Uterus (tissue), 4 donors: ENCODE measurements at places on chromosomes 6 and 20. TPM values are rescaled to one million over a fixed set of nuclear protein-coding genes. Genes with fewer than 3 reads are reported as not detected.

CYP21A2 gene
- not detected for total RNA-seq

COL20A1 gene
- total RNA-seq, result 1.2 TPM

BMP7 gene
- 0.43 TPM for total RNA-seq

PRR18 gene
- total RNA-seq, result not detected

BCAS1 gene
- 0.83 TPM for total RNA-seq

TLDC2 gene
- not detected for total RNA-seq

SERPINB1 gene
- total RNA-seq, result 7.7 TPM

SNTA1 gene
- 14.3 TPM for total RNA-seq

E2F1 gene
- 0.51 TPM for total RNA-seq

OR2B6 gene
- total RNA-seq, result not detected

LAMA5 gene
- 52.3 TPM for total RNA-seq

SLC35B3 gene
- total RNA-seq, result 18.6 TPM

SMLR1 gene
- total RNA-seq, result not detected

MROH8 gene
- total RNA-seq, result 4.4 TPM

NKAPL gene
- total RNA-seq, result 1.2 TPM

DPPA5 gene
- not detected for total RNA-seq

REM1 gene
- total RNA-seq, result 7.2 TPM

GRCh38 chr6:79570129-79571029 is 33.1 kb upstream of the LCA5 start:
- H3K4me1 ChIP-seq, result no peaks in the 10 kb centered on the region
- no peaks in the 10 kb centered on the region for H3K36me3 ChIP-seq
- H3K27me3 ChIP-seq, result no peaks in the 10 kb centered on the region
- no peak overlapping the region for H3K4me3 ChIP-seq
- H3K27ac ChIP-seq, result no peak overlapping the region

GRCh38 chr20:12808006-12808567 is 200.7 kb upstream of the SPTLC3 start:
- H3K27ac ChIP-seq, result no peak overlapping the region
- H3K27me3 ChIP-seq, result no peaks in the 10 kb centered on the region
- no peak for DNase-seq
- no peaks in the 10 kb centered on the region for H3K4me1 ChIP-seq
- no peak overlapping the region for H3K4me3 ChIP-seq
- no peaks in the 10 kb centered on the region for H3K36me3 ChIP-seq

DNA sequence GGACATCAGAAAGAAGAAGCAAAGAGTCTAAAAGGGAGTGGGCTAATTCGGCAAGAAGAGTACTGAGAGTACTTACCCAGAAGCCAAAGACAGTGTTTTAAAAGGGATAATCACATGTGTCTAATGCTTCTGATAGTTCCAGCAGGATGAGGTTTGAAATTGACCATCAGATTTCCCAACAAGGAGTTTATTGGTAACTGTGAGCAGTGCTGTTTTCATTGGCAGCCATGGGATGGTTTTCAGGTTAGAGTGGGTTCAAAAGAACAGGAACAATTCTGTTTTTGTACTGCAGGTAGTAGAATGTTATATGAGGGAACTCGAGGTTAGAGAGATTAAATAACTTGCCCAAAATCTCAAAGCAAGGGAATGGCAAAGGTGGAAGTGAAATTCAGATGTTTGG is 8.5 kb downstream of the RNF217 start:
- no peaks in the 10 kb centered on the region for H3K36me3 ChIP-seq
- H3K27me3 ChIP-seq, result no peaks in the 10 kb centered on the region
- H3K27ac ChIP-seq, result no peak overlapping the region
- no peak overlapping the region for H3K4me3 ChIP-seq

GRCh38 chr6:158161566-158162254 is 6.4 kb downstream of the SERAC1 start:
- no peaks in the 10 kb centered on the region for H3K4me1 ChIP-seq
- no peaks in the 10 kb centered on the region for H3K27me3 ChIP-seq
- no peak overlapping the region for H3K27ac ChIP-seq
- no peak overlapping the region for H3K4me3 ChIP-seq
- DNase-seq, result no peak

GRCh38 chr6:146775220-146775619 is 176.4 kb downstream of the ADGB start:
- H3K27ac ChIP-seq, result no peak overlapping the region
- no peak overlapping the region for H3K4me3 ChIP-seq
- no peaks in the 10 kb centered on the region for H3K36me3 ChIP-seq

DNA sequence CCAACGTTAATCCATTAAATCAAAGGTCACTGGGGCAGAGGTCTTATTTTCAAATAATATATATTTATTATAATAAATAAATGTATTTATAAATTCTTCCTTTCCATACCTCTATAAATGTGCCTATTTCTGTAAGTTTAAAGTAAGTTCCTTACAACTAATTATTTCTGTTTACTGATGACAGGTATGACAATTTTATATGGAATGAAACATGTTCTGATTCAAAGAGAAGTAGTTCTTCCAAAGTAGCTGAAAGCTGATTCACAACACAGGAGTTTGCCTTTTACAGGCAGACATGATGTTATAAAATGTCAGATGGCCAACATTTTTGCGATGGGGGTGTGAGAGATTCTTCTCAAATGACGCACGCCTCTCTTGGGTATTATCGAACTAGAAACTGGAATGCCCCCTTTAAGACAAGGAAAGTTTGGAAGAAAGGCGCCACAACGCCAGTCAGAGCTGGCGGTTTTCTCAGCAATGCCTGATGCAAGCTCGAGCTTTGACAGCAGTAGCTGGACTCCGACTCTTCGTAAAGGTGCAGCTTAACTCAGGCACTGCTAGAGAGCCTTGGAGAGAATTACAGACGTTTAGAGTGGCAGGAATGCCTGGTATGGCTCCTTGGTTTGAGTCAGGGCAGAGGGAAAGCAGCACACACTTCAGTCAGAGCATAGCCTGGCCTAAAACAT is 92.1 kb downstream of the FOXC1 start:
- no peaks in the 10 kb centered on the region for H3K27me3 ChIP-seq
- no peaks in the 10 kb centered on the region for H3K36me3 ChIP-seq
- H3K27ac ChIP-seq, result no peak overlapping the region
- no peak overlapping the region for H3K4me3 ChIP-seq

GRCh38 chr20:59996108-59996507 is 37.9 kb downstream of the CDH26 start:
- DNase-seq, result no peak
- no peaks in the 10 kb centered on the region for H3K36me3 ChIP-seq
- no peaks in the 10 kb centered on the region for H3K27me3 ChIP-seq
- H3K4me1 ChIP-seq, result no peaks in the 10 kb centered on the region
- no peak overlapping the region for H3K27ac ChIP-seq

GRCh38 chr6:161747506-161747905 is 473.6 kb upstream of the AGPAT4 start:
- no peaks in the 10 kb centered on the region for H3K4me1 ChIP-seq
- H3K36me3 ChIP-seq, result no peaks in the 10 kb centered on the region
- H3K27me3 ChIP-seq, result no peaks in the 10 kb centered on the region
- H3K4me3 ChIP-seq, result no peak overlapping the region

- no peak for DNase-seq
- no peak overlapping the region for H3K4me3 ChIP-seq
- H3K27me3 ChIP-seq, result no peaks in the 10 kb centered on the region
- H3K27ac ChIP-seq, result no peak overlapping the region
Measured at GRCh38 chr6:125077453-125077852, 76.1 kb upstream of the TPD52L1 start.

DNA sequence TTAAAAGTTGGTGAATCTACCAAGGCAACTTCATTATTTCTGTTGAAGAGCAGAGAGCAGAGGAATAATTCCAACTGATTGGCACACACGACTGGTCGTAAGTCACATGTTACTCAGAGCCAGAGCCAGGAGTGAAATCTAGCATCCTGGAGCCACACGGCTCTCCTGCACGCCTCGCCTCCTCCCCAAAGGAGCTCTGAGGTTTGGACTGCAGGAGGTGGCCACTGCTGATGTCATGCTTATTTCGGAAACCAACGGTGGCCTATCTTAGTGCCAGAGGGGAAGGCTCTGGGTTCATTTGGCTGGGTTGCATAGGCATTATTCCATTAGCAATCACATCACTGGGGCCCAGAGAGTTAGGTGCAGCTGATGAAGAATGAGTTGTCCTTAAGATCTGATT is 123.5 kb upstream of the RALGAPA2 start:
- no peaks in the 10 kb centered on the region for H3K4me1 ChIP-seq
- H3K27ac ChIP-seq, result no peak overlapping the region
- no peaks in the 10 kb centered on the region for H3K27me3 ChIP-seq
- no peak for DNase-seq

- no peak overlapping the region for H3K4me3 ChIP-seq
- no peaks in the 10 kb centered on the region for H3K4me1 ChIP-seq
- H3K36me3 ChIP-seq, result no peaks in the 10 kb centered on the region
- no peaks in the 10 kb centered on the region for H3K27me3 ChIP-seq
- no peak overlapping the region for H3K27ac ChIP-seq
Measured at GRCh38 chr6:4928426-4928825, 75.4 kb downstream of the RPP40 start.

DNA sequence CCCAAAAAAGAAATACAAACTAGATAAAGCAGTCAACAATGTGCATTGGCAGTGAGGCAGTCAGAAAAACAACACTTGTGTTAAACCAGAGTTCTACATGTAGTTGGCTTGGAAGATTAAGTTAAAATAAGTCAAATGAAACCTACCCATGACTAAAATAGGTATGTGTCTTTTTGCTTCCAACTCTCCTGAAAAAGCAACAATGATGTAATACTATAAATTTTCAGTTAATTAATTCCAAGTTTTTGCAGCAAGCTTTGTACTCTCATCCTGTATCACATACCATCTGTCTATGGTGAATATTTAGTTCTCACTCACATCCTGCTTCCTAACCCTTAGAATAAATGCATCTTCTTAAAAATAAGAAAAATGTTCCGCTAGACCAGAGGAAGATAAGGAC is 261.5 kb downstream of the KIF16B start:
- H3K4me1 ChIP-seq, result no peaks in the 10 kb centered on the region
- no peak for DNase-seq
- H3K27ac ChIP-seq, result no peak overlapping the region
- no peaks in the 10 kb centered on the region for H3K36me3 ChIP-seq

GRCh38 chr6:47106721-47107197 is 64.6 kb upstream of the ADGRF1 start:
- no peaks in the 10 kb centered on the region for H3K36me3 ChIP-seq
- H3K27me3 ChIP-seq, result no peaks in the 10 kb centered on the region
- H3K4me1 ChIP-seq, result no peaks in the 10 kb centered on the region
- H3K27ac ChIP-seq, result no peak overlapping the region
- DNase-seq, result no peak

DNA sequence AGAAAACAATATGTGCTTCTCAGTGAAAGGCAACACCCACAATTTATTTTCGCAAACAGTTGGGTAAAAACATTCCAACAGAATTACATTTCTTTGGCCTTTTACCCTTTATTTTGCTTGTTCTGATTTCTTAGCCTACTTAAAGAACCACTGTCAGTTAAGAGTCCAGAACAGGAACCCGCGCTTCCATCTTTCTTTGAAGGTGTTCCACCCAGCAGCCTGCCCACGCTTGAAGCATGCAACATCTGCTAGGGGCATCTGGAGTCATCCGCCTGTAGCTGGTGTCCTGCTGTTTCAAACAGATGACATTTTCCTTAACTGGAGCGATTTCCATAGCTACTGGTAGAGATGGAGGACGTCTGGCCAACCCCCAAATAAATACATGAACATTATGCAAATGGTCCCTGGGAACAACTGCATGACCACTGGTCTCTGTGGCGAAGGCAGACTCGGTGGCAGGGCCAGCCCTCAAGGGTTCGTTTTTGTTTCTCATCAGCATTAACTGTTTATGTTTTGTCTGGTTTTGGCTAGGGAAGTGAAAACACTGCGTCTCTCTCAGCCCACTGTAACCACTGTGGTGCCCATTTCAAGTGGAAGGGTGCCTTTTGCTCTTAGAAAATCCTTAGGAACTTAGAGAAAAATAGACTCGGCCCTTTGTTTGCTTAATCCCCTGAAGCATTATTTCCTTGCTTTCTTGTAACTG is 51.6 kb downstream of the LAMA4 start:
- DNase-seq, result no peak
- no peaks in the 10 kb centered on the region for H3K36me3 ChIP-seq
- H3K27me3 ChIP-seq, result no peaks in the 10 kb centered on the region
- H3K4me1 ChIP-seq, result peaks cover 7% of the 10 kb centered on the region
- peak overlapping the region; percentile 61 for H3K27ac ChIP-seq
- no peak overlapping the region for H3K4me3 ChIP-seq

DNA sequence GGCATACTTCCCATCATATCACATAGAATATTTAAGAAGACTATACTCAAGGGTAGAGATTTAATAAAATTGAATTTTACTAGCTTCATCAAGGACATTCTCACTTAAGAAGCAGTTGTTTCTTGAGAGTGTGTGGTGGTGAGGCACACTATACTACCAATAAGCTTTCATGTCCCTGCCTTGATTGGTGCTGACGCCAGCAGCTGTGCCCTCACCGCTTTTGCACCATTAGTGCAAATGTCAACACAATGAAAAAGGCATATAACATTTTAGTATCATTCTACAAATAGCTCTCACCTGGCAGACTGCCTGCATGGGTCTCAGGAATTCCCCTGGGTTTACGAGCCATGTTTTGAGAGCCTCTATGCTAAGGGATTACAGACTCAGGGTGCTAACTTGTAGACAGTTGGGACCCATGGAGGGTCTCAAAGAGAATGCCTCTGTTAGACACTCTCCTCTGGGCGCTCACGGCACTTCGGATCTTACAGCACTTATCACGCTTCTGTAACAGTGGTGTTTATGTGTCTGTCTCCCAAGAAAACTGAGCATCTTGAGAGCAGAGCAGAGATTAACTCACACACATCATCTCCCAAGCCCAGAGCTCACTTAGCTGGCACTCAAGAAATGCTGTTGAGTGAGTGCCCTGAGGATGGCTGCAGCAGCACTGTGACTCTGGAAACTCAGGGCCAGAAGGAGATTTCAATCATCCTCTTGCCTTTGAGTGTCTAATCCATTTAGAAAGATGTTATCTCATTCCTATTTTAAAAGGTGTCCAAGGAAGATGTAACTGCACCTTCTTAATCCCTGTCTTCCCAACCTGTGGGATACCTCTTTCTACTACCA is 143.3 kb upstream of the GPR6 start:
- no peaks in the 10 kb centered on the region for H3K36me3 ChIP-seq
- H3K27me3 ChIP-seq, result no peaks in the 10 kb centered on the region

DNA sequence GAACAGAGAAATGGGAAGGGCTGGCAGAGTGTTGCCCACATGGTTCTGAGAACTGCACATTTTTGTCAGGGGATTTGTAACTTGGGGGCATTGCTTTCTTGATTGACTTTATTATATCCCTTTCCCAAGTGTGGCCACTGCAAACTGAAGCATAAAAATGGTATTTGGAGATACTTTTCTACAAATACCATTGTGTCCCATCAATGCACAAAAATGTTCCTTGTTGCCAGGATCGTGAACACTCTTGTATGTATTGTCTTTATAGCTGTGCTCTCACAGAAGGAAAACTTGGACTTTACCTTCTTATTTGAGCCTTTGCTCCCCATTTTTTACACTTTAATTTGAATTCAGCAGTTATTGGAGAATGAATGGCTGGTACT is 57.1 kb upstream of the C20orf144 start:
- H3K36me3 ChIP-seq, result no peaks in the 10 kb centered on the region
- no peaks in the 10 kb centered on the region for H3K4me1 ChIP-seq
- no peak overlapping the region for H3K27ac ChIP-seq

DNA sequence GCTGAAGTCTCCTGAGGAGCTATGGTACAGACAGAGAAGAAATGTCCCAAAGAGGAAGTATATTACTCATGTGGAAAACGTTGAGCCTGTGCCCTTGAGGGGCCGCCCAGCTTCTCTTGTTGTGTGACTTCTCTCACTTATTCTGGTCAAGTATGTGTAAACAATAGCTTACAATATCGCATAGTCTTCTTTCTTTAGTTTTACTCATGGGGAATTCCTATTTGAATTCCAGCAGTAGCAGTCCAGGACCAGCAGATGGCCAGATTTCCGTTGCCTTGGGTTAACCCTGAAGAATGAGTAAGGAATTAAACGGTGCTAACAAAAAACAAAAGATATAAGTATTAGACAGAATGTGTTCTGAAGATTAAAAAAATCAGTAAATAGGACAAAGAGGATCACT is 522.0 kb upstream of the GJE1 start:
- H3K27ac ChIP-seq, result no peak overlapping the region
- no peak for DNase-seq
- H3K4me1 ChIP-seq, result no peaks in the 10 kb centered on the region
